ENCODE measurements at places on chromosomes 13 and 19.
A peak's percentile ranks its signal among the peaks of the same experiment; 100 is the strongest.

DNA sequence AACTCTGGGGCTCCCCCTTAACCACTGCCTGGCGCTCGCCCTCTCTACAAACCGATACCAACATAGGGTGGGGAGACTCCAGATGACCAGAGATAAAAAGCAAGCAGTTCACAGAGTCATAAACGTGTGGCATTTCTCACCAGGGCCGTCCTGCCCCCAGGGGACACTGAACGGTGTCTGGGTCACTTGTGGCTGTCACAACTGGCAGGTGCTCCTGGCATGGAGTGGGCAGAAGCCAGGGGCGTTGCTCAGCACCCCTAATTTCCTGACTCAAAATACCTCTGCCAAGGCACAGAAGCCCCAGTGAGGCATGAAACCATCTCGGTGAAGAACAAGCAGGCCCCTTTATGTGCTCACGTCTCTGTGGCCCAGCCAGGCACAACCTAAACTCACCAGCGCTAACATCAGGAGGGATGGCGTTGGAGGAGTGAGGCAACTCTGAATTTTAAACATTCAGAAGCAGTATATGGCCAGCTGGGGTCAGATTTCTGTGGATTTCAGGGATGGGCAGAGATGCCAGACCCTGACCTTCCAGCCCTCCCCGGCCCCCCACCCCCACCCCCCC is 1.8 kb downstream of the PIP5K1C start:
- no peak for DNase-seq

DNA sequence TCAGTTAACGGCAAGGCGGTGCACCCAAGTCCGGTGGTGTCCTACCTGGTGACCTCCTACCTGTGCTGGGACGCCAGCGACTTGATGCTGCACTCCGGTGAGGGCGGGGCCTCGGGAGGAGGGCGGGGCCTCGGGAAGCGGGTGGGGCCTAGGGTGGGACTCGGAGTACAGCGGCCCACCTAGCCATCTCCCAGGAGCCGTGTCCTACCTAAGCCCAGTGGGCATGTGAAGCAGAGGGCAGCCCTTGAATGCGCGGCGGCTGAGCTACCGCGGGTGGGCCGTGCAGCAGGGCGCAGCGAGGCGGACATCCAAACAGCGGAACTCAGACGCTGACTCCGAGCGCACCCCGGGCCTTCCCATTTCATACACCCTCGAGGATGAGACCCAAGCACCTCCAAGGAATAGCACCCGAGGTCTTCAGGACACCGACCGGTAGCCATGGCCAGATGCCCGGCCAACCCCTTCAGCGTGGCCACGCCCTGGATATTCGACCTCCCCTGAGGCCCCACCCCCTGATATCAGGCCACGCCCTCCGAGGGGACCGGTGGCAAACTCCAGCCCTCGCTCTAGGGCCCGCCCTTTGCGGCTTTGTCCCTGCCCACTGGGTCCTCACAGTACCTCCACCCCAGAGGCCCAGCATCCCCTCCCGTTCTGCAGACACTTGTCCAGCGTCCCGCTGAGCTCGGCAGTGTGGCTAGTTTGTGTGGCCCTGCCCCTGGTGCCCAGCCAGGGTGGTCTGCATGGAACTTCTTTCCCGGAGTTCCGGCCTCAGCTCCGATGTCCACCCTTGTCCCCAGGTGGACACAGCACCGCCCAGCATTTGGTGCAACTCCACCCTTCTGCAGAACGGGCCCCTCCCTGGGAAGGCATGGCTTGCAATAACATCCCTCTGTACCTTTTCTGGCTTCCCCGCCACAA is 5.4 kb downstream of the KLK1 start:
- DNase-seq = no peak

- DNase-seq = peak; percentile 59
These were observed at the start of gene TMC4 for GRCh38 chr19:54172471-54173358. TMC4 (minus strand) TSS chr19:54173160; CDS start chr19:54173117, 43 bp downstream.

GRCh38 chr13:93942016-93942415 is 537.5 kb downstream of the DCT start:
- DNase-seq = no peak

DNA sequence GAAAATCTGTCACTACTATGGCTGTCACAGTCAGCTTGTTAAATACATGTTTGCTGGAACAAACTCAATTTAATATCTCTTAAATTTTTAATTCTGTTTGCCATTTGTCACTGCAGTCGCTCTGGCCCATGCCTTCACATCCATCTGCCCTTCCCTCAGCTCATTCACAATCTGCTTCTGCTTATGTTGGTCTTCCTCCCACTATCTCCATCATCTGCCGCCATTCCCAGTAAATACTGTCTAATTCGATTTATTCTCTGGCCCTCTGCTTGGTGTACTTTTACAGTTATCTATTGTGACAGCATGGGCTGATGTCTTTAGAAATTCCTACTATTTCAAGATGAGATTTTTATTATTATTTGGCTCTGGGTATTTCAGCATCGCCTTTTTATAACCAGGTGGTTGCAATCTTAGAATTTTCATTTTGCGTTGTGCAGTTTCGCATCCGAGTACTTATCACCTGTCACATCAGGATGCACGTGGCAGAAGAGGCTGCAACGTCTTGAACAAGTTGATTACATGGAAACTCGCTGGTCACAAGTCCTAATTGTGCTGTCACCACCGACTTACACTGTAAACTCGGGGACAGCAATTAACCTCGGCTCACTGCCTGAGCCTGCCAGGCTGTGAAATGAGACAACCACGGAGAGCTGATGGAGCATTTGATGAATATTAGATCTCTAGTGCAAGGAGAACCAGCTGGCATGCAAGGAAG is 158.4 kb downstream of the MYO16 start:
- no peak for DNase-seq

DNA sequence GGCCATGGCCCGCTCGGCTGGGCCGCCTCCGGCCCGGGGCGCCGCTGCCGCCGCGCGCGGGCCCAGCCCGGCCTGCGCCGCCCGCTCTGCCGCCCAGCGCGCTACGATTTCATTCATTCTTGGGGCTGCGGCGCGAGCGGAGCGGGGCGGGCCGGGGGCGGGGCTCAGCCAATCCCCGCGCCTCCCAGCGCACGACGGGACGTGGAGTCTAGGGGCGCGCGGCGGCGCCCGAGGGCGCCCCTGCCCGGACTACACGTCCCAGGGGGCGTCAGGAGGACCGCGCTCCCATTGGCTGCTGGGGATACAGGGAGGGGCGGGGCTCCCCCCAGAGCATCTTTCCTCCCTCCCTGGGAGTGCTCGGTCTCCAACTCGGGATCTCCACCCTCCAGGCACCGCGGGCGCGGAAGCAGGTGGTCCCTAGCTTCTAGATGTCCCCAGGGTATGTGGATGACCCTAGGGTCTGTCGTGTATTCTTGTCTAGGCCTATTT is 5.6 kb upstream of the DPF1 start:
- no peak for DNase-seq

DNA sequence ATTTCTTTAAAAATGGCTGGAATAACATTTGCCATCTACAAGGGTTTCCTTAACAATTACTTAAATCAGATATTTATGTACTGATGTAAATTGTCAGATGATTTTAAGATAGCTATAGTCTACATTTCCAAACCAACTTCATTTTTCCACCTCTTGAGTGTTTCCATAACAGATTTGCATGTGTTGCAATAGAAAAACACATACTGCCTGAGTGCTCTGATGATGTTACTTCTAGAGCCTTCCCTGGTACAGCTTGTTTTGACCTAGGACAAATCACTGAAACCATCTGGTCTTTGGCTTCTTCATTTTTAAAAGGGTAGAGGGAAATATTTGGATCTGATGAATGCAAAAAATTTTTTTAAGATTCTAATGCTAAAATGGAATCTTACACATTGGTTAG is 245.9 kb downstream of the PCDH9 start:
- no peak for DNase-seq

DNA sequence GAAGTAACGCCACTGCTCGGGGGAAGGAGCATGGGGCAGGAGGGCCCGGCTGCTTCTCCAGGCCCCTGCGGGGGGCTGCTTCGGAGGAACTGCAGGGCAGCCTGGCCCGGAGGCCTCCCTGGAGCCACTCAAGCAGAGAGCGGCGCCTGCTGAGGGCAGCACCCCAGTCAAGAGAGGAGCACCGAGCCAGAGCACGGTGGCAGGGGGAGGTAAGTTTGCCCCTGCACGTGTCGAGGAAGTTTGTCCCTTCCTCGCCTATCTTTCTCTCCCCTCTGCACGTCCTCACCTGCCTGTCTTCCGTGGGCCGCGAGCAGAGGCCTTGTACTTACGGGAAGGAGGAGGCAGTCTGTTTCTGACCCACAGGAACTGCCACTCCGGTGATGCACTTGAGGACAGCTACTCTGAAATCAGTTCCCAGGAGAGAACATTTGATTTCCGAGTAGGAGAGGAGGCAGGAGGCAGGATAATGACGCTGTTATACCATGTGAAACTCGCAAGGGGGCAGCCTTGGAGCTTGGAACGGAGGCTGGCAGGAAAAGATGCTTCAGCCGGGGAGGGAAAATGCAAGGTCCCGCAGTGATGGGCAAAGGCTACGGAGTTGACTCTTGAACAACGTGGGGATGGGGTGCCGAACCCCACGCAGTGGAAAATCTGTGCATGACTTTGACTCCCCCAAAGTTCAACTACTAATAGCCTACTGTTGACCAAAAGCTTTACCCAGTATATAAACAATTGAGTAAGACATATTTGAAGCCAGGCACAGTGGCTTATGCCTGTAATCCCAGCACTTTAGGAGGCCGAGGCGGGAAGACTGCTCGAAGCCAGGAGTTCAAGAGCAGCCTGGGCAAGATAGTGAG is 5.0 kb downstream of the FFAR1 start:
- DNase-seq = peak; percentile 45

DNA sequence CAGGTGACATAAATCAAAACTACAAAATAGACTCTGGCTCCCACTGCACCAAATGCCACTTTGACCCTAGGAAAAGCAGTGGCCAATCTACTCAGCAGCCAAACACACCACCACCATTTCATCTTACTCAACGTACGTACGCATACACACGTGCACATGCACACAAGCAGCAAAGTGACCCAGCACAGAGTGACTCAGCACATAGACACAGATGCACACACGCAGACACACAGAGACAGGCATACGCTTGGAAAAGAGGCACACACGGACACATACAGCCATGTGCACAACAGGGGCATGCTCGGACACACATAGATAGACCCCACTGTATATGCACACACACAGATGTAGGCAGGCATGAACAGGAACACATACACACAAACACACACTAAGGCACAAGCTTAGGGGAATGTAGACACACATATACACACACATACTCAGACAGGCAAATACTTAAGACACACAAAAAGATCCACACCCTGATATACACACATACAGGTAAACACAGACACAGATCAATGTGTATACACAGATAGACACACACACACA is 37.3 kb downstream of the PEPD start:
- DNase-seq = no peak

DNA sequence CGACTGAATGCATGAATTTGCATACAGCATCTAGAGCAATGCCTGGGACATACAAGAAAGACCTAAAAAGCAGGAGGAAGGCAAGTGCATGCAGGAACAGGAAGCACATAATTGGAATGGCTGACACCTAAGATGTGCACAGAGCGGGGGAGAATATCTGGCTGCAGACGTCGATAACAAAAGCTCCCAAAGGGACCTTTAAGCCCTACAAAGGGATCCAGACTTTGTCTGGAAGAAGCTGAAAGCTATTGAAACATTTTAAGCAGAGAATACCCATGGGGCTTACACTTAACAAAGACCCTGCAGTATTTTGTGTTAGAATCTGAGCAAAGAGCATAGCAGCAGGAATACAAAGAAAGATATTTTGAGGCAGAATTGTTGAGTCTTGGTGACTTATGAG is 107.4 kb upstream of the CLDN10 start:
- no peak for DNase-seq

GRCh38 chr19:35828692-35829301 is 16.2 kb upstream of the PRODH2 start:
- no peak for DNase-seq

GRCh38 chr19:42512743-42513304 is 15.5 kb downstream of the CEACAM1 start:
- DNase-seq = no peak

- no peak for DNase-seq
These were observed 872.6 kb downstream of the GPC5 start for GRCh38 chr13:92270990-92271389.

DNA sequence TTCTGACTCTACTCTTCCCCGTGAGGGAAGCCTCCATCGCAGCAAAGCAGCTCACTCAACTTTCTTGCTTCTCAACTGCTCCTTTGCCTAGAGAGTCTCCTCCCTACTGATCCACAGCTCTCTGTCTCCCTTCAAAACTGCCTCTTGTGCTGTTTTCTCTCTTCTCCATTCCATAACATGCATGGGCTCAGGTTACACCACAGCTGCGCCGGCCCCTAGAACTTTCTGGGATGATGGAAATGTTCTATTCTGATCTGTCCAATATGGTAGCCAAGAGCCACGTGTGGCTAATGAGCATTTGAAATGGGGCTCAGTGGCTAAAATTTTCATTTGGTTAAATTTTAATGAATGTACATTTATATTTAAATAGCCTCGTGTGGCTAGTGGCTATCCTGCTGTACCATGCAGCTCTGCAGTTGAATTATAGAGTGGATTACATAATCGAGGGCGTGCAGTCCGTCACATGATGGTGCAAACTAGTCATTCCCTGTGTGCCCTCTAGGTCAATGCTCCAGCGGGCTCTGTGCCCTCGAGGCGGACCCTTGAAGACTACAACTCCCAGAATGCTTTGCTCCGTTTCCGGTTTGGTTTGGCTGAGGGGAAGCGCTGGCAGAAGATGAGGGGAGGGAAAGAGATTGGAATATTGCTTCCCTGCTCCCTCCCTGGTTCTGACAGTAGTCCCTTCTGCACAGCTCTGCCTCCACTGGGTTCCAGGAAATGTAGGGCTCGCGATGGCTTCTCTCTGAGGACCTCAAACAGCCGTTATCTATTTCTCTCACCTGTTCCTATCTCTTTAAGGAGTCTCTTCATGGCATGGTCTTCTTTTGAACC is 109.8 kb downstream of the CACNA1A start:
- DNase-seq = peak; percentile 47

DNA sequence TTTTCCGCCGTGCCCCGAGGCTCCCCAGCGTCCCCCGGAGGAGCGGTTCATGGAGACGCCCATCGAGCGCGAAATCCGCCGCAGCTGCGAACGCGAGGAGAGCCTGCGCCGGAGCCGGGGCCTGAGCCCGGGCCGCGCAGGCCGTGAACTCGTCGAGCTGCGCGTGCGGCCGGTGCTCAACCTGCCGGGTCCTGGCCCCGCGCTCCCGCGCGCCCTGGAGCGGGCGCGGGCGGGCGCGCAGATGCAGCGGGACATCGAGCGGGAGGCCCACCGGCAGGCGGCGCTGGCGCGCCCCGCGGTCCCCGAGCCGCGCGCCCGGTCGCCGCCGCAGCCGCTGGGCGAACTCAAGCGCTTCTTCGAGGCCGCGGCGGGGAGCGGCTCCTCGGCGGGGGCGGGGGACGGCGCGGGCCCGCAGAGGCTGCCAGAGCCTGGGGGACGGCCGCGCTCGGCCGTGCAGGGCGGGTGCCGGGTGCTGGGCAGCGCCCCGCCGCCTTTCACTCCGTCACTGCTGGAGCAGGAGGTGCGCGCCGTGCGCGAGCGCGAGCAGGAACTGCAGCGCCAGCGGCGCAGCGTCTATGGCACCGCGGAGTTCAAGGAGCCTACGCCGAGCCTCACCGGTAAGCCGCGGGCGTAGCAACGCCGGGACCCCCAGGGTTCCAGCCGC is 807 bp downstream of the MISP3 start:
- DNase-seq = no peak

Measured in NCI-H2029 treated with DMSO at 0.1 percent for 48 hours (cell line).